Activated CD4-positive, CD25-positive, alpha-beta regulatory T cell treated with anti-CD3 and anti-CD28 coated beads, Interleukin-2, amount 50 U/mL, for 72 hours (primary cell): ENCODE measurements at places on chromosomes 12 and 14.
A peak's percentile ranks its signal among the peaks of the same experiment; 100 is the strongest.

- peak; percentile 58 for DNase-seq
Measured at GRCh38 chr14:91509083-91509877, 830 bp downstream of the PPP4R3A start.

DNA sequence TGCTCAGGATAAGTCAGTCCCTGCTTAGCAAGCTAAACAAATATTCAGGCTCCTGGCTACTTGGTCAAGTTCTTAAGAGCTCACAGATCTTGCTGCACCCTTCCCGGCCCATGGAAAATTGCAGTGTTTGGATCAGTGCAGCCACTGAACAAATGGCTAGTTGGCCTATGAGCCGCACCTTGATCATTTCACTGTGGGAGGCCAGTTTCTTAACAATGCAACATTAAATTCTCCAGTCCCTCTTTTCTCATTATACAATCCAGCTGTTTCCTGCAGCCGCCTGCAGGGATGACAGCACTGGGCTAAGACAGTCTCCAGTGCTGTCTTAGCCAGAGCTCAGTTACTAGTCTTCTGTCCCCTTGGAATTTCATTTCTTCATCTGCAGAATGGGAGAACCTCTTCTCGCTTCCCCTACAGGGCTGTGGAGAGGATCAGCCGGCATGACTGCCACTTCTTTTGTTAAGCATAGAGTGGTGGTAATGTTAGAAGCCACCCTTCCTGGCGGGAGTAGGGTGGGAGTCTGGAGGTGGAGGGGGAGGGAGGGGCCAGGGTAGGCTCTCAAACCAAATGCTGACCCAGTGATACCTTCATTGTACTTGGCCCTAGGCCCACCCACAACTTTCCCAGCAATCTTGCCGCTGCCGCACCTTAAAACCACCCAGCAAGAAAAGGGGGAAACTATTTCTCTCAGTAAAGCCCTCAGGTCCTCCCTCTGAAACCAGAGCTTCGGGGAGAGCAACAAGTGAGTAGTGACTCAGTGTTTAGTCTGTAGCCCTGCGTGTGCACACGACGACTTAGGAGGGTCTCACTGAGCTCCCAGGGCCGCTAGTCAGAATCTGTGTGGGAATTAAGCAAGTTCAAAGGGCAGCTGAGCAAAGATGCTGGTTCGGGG lies 145.7 kb downstream of the NUAK1 start:
- DNase-seq = no peak

DNA sequence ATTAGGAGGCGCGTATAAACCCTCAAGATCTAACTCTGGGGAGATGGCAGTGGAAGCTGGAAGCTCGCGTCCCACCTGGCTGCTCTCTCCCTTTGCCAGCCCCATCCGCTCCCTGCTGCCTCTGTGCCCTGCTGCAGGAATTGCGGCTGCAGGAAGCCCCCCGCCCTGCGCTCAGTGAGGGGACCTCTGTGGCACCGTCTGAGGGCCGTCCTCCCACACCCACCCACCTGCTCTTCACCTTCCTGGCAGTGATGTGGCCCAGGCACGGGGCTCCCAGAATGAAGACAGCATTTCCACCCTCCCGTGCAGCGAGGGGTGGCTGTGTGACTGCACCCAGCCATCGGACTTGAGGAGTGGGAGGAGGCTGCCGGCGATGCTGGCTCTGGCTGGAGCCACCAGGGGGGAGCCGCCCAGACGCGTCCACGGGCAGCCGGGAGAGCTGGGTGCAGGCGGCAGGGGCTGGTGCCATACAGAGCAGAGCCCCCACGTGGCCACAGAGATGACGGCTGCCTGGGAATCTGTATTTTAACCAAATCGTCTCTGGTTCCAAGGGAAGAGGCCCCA lies 28.3 kb upstream of the GALNT9 start:
- no peak for DNase-seq

- DNase-seq = no peak
Measured at GRCh38 chr12:65535946-65536345, 257.5 kb downstream of the MSRB3 start.
